Adipose tissue (tissue), 3 donors: ENCODE measurements at places on chromosomes 5 and 9. TPM values are rescaled to one million over a fixed set of nuclear protein-coding genes. Genes with fewer than 3 reads are reported as not detected.

Gene GRIA1
- polyA plus RNA-seq = 0.45 TPM

Gene TIMD4
- 1.00 TPM for polyA plus RNA-seq

Gene TESK1
- 98.7 TPM for polyA plus RNA-seq

Gene FCN2
- polyA plus RNA-seq = 3.1 TPM

Gene DAB2IP
- 20.6 TPM for polyA plus RNA-seq

Gene C5orf58
- not detected for polyA plus RNA-seq
